ENCODE measurements at places on chromosomes 2 and 18.

DNA sequence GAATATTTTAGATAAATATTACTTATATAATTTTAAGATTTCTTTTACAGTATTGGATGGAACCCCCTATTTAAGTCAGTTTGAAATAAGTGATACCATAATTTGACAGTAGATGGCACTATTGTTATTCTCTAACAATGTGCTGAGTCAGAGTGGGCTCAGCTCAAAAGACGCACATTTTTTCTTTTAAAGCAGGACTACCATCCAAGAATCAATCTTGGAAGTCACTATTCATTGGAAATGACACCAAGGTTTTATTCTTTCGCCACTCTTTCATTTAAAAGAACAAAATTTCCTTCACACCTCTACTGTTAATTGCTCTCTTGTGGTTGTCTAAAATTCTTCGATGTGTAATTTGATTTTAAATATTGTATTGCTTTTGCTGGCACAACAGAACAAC lies 32.6 kb upstream of the SPAG16 start:
- no peak for DNase-seq

DNA sequence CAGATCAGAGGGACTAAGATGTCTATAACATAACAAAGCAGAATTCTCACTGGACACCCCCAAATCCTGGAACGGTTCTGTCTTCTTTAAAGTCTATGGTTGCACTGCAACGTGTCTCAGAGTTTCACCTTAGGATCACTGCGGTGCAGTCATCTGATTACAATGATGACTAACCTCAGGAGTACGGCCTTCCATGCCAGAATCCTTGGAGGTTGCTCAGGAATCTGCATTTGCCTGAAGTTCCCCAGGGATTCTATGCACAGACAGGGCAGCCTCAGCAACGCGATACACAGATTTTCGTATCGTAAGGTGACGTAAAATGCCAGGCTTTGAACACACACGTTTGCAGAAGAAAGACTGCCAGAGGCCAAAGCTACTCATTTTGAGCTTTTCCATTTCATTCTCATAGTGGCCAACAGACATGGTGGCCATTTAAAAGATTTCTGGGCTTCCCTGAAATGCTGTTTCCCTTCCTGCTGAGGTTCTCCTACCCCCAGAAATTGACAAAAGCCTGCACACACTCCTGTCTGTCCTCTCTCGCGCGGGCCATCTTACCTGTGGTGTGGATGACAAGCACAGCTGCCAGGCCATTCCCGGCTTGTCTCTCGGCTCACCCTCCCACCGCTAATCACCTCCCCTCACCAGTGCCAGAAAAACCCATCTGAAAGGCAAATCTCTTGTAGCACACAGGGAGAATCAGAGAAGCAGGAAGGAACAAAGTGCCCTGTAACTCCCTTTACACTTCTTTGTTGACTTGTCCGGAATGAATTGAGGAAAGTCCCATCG lies 148.8 kb downstream of the ACKR3 start:
- DNase-seq: no peak

DNA sequence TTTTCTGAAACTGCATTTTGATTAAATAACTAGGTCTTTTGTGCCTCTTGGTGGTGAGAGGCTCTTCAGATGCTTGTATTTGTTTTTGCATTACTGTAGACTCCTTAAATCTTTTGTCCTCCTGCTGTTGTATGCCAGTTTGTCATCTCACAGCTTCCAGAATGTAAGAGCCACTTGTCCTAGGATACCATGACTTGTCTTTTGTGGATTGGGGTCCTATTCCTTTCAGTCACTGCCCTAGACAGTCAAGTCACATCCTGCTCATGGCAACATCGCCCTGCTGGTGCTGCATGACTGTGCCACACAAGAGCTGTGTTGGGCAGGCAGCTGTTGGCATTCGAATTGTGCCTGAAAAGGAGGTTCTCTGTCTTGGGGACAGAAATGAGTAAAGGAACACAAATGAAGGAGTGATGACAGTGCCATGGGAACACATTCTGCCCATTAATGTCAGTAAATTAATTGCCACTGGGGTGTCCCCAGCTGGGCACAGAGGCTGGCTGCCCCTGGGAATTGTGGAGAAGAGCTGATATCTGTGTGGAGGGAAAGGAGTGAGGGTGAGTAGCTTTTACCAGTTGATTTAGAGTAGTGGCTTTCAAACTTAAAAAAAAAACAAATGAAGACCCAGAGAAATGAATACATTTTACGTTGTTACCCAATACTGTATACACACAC lies 140.3 kb downstream of the ARL6IP6 start:
- DNase-seq: no peak

DNA sequence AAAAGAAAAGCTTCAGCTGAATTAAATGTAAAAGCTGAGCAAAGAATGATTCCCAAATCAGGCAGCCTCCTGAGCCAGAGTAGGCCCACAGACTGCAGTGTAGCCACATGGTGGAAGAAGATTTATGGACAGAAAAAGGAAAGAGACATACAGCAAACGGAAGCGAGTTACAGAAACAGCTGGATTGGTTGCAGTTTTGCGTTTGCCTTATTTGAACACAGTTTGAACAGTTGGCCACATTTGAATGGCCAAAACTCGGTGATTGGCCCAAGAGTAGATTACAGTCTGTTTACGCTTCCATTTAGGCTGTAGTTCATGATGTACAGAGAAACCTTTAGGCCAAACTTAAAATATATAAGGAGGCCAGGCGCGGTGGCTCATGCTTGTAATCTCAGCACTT lies 35.1 kb downstream of the SH2D6 start:
- no peak for DNase-seq

- no peak for DNase-seq
These were observed 265.4 kb downstream of the HRH4 start for GRCh38 chr18:24725644-24726415.

DNA sequence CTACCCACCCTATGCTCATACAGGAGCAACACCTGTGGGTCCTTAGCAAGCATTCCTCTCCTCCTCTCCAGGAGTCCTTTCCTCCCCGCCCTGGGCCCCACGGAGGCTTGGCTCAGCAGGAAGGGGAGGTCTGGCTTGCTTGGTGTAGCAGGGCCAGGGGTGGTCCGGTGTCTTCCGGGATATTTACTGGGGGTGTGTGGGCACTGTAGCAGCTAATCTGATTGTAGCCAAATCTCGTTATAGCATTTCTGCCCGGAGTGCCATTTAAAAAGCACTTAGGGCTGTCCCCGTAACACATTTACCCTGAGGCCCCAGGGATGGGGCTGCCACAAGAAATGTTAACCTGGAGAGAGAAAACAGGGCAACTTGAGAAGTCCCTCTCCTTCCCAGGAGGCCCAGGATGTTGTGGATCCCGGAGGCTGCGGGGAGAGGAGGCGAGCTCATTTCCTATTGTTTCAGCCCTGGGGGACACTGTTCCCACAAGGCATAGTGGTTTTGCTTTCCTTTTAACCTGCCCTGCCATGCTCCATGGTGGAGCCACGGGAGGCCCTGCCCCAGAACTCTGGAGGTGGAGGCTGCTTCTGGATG lies 134.5 kb downstream of the CLIP4 start:
- DNase-seq: no peak

GRCh38 chr2:221808488-221808887 lies 236.4 kb upstream of the EPHA4 start:
- no peak for DNase-seq

DNA sequence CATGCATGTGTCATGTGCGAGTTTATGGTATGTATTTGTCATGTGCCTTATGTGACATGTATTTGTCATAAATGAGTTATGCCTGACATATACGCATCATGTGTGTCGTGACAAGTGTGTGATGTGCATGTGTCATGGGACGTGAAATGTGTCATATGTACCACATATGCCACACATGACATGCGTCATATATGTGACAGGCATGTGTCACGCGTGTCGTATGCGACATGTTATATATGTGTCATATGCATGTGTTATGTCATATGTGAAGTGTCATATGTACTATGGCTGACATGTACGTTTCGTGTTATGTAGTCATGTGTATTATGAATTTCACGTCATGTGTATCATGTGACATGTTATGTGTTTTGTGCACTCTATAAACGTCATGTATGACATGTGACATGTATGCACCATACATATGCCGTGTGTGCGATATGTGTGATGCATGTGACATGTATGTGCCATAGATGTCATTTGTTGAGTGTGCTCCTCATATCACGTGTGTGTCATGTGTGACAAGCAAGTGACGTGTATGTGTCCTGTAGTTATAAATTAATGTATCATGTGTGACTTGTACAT lies 2152.3 kb upstream of the PIK3C3 start:
- no peak for DNase-seq
